ENCODE measurements at places on chromosomes 5 and 9. TPM values are rescaled to one million over a fixed set of nuclear protein-coding genes. Genes with fewer than 3 reads are reported as not detected.

The INSL4 gene
- total RNA-seq = not detected

The WDR31 gene
- 11.3 TPM for total RNA-seq

The CMBL gene
- total RNA-seq = 27.5 TPM

The KCNMB1 gene
- total RNA-seq = 0.82 TPM

The ZNF346 gene
- 49.3 TPM for total RNA-seq

The FASTKD3 gene
- 8.8 TPM for total RNA-seq

The CD72 gene
- total RNA-seq = 2.7 TPM

The ZNF79 gene
- 10.0 TPM for total RNA-seq

The CATSPER3 gene
- total RNA-seq = 1.3 TPM

All from dorsolateral prefrontal cortex (tissue), 122 donors.